ENCODE measurements at places on chromosomes 6 and 20.

DNA sequence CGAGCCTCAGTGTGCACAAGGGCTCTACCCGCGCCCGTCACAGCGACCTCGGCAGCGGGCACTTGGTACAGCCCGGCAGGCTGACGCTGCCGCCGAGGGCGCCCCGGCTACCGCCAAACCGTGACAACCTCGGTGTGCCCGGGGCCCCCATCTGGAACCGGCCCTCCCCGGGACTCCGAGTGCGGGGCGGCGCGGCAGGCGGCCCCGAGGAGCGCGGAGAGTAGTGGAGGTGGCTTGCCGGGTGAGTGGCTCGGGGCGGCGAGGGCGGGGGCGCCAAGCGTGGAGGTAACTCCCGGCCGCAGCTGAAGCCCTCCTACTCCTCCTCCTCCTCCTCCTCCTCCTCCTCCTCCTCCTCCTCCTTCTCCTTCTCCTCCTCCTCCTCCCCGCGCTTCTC lies at the start of gene ISM1:
Gene ISM1 (plus strand): TSS at position 371 of the 394 bp plus-strand sequence. CDS start 503 bp downstream, outside the sequence.
- H3K36me3 ChIP-seq = peaks cover 2% of the 10 kb centered on the region
- peaks cover 50% of the 10 kb centered on the region for H3K27me3 ChIP-seq
- peak within 1 kb of the TSS; percentile 81 for H3K4me3 ChIP-seq
- H3K4me1 ChIP-seq = peaks cover 32% of the 10 kb centered on the region
- H3K27ac ChIP-seq = peak within 1 kb of the TSS; percentile 75

DNA sequence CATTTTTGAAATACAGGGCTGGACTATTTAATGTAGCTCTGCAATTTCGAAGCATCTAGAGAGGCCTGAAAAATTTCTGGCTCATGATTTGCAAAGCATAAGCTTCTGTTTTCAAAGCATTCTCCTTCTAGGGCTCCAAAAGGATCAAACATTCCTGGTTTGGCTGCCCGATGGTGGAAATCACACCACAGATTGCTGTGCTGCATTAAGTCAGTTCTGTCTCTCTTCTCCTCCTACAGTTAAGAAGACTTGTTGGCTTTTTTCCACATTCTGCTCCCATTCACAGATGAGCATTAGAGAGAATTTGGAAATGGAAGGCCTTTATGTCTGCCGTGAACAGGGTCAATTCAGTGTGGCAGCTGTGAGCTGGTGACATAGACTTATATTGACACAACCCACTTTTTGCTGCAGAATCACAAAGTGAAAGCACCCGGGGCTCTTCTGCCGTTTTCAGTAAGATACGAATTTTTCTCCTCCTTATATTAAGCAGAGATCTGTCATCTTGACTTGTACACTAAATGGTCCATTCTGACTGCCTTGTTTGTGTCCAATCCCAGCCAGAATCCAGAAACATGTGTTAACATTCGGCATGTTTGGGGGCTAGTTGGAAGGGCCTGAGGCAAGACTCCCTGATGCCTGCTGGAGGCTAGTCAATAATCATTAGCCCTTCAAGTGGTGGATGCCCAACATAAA lies 330.8 kb upstream of the DEFB112 start:
- no peak overlapping the region for H3K4me3 ChIP-seq
- no peaks in the 10 kb centered on the region for H3K27me3 ChIP-seq

GRCh38 chr6:91185072-91185471 lies 598.2 kb upstream of the MAP3K7 start:
- H3K36me3 ChIP-seq = no peaks in the 10 kb centered on the region
- H3K4me1 ChIP-seq = no peaks in the 10 kb centered on the region
- H3K27me3 ChIP-seq = no peaks in the 10 kb centered on the region
- H3K4me3 ChIP-seq = no peak overlapping the region
- DNase-seq = no peak
- no peak overlapping the region for H3K27ac ChIP-seq

DNA sequence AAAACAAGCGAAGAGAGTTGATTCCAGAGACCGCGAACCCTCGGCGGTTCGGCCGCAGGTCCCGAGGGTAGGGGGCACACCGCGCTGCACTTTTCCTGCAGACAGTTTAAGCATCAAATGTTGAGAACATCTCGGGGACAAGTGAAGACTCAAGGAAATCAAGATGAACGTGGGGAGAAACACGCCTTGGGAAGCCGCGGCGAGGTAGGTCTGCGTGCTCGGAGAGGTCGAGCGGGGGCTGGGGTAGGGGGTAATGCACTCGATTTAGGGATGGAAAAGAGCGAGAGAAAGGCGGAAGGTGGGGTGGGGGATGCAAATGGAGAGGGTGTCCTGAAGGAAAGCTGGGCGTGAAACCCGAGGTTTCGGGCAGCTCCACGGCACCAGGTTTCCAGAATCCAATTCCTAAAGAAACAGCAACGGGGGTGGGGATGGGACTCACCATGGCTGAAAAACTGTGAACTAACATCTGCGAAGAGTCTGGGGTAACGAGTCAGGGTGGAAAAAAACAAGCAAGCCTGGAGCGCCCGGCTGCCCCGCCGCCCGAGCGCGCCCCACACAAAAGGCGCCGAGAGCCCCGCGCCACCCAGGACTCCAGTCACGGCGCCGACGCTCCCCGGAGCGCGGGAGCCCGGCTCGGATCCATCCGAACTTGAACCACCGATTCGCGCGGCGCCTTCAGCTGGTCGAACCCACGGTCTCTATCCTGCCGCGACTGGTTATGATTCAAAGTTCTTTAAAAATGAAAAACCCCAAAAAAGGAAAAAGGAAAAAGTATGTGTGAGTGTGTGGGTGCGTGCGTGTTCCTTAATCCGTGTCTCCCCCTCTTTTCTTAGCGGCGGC lies 3.5 kb downstream of the TFAP2A start:
- H3K27me3 ChIP-seq = peaks cover 87% of the 10 kb centered on the region
- peaks cover 35% of the 10 kb centered on the region for H3K4me1 ChIP-seq
- peak overlapping the region; percentile 74 for H3K27ac ChIP-seq
- DNase-seq = no peak

- no peak for DNase-seq
- no peak overlapping the region for H3K27ac ChIP-seq
- H3K4me3 ChIP-seq = no peak overlapping the region
- no peaks in the 10 kb centered on the region for H3K27me3 ChIP-seq
Observed at GRCh38 chr6:155970876-155971708, 515.5 kb upstream of the NOX3 start.

- peaks cover 72% of the 10 kb centered on the region for H3K4me1 ChIP-seq
- DNase-seq = no peak
- no peak overlapping the region for H3K4me3 ChIP-seq
- H3K27me3 ChIP-seq = no peaks in the 10 kb centered on the region
Observed at GRCh38 chr6:16729183-16729691, 32.0 kb downstream of the ATXN1 start.

GRCh38 chr20:24984961-24985640 lies 7.5 kb downstream of the APMAP start:
- H3K27ac ChIP-seq = no peak overlapping the region
- no peaks in the 10 kb centered on the region for H3K27me3 ChIP-seq
- peak; percentile 20 for DNase-seq
- no peak overlapping the region for H3K4me3 ChIP-seq
- peaks cover 66% of the 10 kb centered on the region for H3K36me3 ChIP-seq

- peak; percentile 43 for DNase-seq
- H3K36me3 ChIP-seq = no peaks in the 10 kb centered on the region
- peak overlapping the region; percentile 60 for H3K4me3 ChIP-seq
- no peak overlapping the region for H3K27ac ChIP-seq
- peaks cover 67% of the 10 kb centered on the region for H3K27me3 ChIP-seq
- H3K4me1 ChIP-seq = peaks cover 19% of the 10 kb centered on the region
Observed at GRCh38 chr6:148747471-148748165, 788 bp downstream of the UST start.

- H3K27me3 ChIP-seq = no peaks in the 10 kb centered on the region
- H3K27ac ChIP-seq = peak overlapping the region; percentile 73
- peaks cover 27% of the 10 kb centered on the region for H3K4me1 ChIP-seq
- DNase-seq = peak; percentile 30
- no peak overlapping the region for H3K4me3 ChIP-seq
- peaks cover 57% of the 10 kb centered on the region for H3K36me3 ChIP-seq
Observed at GRCh38 chr20:48626226-48626937, 201.4 kb downstream of the PREX1 start.

DNA sequence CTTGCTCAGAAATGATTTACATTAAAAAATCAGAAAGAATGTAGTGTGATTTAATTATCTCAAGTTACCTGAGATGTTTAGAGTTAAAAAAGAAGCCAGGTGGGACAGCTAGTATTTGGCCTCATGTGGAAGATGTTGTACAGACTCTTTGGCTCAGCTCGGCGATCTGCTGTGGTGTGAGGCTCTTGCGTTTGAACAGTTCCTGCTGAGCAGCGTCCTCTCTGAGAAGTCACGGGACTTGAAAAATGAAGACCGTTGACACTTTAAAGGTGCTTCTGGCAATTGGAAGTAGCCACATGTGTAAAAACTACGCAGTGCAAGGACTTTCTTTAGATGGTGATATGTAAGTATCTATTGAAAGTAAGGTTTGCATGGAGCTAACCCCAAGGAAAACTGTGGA lies 169.0 kb downstream of the BACH2 start:
- H3K27ac ChIP-seq = peak overlapping the region; percentile 84
- peaks cover 26% of the 10 kb centered on the region for H3K36me3 ChIP-seq
- no peaks in the 10 kb centered on the region for H3K27me3 ChIP-seq
- peak; percentile 47 for DNase-seq

DNA sequence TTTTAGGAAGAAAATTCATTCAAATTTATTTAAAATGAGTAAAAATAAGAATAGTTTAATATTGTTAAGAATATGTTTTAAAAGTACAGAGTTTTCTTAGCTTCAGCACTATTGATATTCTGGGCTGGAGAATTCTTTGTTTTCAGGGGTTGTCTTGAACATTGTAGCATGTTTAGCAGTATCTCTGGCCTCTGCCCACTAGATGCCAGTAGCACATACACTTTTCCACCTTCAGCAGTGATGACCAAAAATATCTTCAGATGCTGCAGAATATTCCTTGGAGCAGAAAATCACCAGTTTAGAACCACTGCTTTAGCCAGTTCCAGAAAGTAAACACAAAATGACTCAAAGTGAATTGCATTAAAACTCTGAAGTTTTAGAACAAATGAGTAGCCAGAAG lies 19.4 kb upstream of the SDHAF4 start:
- H3K4me3 ChIP-seq = no peak overlapping the region
- no peaks in the 10 kb centered on the region for H3K4me1 ChIP-seq
- H3K27me3 ChIP-seq = no peaks in the 10 kb centered on the region
- H3K36me3 ChIP-seq = no peaks in the 10 kb centered on the region
- no peak overlapping the region for H3K27ac ChIP-seq

GRCh38 chr20:45823949-45824835 lies 2.9 kb downstream of the TNNC2 start:
- peaks cover 26% of the 10 kb centered on the region for H3K27me3 ChIP-seq
- peaks cover 2% of the 10 kb centered on the region for H3K36me3 ChIP-seq
- H3K27ac ChIP-seq = no peak overlapping the region
- peaks cover 18% of the 10 kb centered on the region for H3K4me1 ChIP-seq
- peak; percentile 63 for DNase-seq
- peak overlapping the region; percentile 60 for H3K4me3 ChIP-seq

DNA sequence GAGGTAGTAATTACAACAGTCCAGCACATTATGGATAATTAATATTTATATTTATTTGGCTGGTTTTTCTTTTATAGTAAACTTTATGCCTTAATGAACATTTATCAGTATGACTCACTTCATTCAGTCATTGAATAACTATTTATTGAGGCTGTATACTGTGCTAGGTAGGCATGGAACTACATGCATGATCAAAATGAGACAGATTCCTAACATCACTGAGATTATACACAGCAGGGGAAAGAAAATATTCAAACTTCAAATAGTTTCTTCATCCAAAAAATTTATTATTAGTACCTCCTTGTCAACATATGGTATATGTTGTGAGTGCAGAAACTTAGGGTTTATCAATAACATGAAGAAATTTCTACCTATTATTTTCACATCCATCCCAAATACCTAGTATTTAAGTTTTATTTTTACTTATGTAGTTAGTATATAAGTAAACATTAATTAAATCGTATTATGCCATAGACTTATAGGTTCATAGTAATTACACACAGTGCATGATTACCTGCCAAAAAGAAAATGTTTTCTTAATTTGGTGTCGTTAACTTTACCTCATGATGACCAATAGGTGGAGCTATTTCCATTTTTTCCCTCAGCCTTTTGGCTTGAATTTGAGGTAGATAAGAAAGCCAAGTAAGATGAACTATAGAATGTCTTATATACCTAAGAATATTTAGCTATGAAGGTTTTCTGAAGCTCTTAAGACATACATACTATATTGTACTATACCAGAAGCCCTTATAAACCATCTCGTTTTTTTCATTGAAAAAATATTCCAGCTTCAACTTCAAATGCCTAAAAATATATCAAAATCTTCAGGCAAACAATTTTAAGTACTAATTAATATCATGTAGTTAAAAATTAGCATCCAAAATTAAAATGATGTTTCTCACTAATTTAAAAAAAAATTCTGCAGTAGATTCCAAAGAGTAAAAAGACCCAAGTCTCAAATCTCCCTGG lies 12.5 kb upstream of the TMEM30A start:
- no peaks in the 10 kb centered on the region for H3K36me3 ChIP-seq
- no peak for DNase-seq
- H3K4me1 ChIP-seq = no peaks in the 10 kb centered on the region
- H3K4me3 ChIP-seq = no peak overlapping the region

DNA sequence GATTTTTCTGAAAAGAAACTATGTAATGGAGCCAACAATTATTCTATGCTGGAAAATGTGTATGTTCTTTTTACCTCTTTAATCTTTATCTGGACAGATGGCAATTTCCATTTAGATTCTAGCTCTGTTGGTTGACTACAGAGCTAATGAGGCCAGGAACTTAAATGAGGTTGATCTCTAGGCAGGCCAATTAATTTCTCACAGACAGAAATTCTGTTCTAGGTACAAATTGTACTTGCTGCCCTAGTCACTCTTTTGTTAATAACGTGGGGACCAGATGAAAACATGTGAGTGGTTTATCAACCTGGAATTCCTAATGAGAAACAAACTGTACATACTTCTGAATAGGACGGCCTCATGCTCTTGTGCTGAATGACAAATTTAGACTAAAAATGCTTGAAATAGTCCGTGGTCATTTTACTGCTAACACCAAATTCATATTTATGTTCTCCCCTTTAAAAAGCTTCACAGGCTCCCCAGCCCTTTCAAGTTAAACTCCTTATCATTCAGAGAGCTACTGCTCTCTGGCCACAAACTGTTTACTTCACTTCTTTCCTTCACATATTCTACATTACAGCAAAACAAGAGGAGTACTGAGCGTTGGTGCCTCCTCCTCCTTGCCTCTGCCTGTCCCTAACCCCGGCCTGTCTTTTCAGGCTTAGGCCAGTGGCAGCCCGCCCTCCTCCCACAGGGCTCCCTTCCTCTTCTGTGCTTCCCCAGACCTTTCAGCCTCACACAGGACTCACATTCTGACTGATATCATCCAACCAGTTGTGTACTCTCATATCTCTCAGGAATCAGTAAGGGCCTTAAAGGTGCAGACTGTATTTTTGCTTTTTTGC lies 41.4 kb downstream of the DTNBP1 start:
- no peak overlapping the region for H3K4me3 ChIP-seq
- no peak for DNase-seq
- H3K27me3 ChIP-seq = no peaks in the 10 kb centered on the region
- H3K27ac ChIP-seq = no peak overlapping the region
- H3K4me1 ChIP-seq = peaks cover 9% of the 10 kb centered on the region
